Dermis microvascular lymphatic vessel endothelial cell (primary cell): ENCODE measurements at places on chromosomes 5 and 9.

DNA sequence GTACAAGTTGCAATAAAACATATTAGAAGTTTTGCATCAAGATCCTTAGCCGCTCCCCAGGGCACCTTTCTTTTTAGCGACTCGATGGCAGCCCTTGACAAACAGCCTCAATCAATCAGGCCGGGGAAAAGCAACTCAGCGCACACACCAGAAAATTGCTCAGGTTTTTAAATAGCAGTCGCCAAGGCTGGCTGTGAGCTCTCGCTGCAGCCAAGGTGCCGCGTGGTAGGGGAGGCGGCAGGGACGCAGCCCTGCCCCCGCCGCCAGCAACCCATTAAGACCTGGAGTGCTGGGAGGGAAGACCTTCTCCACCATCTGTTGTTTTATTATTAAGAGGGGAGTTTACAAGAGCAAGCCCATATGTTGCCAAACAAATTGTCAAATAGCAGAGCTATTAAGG, 22.6 kb downstream of the ASS1 start:
- no peak for DNase-seq

GRCh38 chr9:35778496-35778895, 12.9 kb upstream of the NPR2 start:
- no peak for DNase-seq

DNA sequence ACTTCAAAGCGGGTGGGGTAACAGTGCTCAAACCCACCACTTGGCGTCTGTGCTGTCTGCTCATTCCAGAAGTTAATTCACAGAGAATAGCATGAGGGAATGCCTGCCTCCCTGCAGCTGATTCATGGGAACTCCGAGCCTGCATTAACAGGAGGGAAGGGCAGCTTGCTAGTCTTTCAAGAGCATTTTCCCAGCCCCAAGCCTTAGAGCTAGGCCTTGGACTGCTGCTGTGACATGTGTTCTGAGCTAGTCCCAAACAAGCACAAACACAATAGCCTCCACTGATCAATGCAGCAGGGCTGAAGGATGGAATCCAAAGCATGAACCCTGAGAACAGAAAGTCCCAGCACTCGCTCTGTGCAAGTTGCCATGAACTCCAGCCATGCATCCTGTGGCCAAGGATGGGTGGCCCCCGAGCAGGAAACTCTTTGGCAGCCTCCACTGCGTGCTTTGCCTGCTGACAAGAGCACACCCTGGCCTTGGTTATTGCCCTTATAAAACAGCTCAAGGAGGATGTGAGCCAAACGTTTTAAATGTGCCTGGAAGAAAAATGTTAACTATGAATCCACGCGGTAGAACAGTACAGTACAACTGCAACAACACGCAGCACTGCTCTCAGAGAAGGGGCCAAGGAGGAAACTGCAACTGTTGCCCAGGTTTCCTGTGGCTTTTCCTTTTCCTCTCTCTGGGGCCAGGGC, 653.1 kb upstream of the KLF4 start:
- peak; percentile 84 for DNase-seq

- DNase-seq, result no peak
Observed at GRCh38 chr5:81694726-81695125, 56.2 kb downstream of the SSBP2 start.

DNA sequence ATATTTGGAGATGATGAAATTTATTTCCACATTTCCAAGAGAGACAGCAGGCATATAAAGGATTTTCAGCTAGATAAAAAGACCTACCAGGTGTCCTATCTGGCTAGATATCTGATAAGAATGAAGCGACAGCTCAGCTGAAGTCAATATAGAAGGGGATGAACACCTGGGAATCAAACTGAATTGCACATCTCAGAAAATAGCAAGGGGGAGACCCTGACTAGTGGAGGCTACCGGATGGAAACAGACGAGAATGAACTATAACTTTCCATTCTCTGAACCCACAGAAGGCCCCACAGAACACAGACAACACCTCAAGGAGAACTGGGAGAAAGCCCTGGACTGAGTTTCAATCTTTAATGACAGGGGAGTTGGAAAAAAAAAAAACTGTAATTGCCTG, 51.1 kb downstream of the CPLANE1 start:
- DNase-seq, result no peak

DNA sequence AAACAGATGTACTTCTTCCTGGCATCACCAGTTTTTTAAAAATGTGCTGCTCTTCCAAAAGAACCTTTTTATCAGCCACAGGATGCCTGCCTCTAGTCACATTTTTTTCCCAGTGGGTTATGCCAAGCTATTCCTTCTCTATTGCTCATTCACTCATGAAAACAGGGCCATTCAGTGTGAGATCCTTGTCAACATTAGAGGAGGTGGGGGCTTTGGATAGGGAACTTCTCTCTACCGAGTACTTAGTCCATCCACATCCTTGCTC, 3.1 kb downstream of the TMEM252 start:
- no peak for DNase-seq

GRCh38 chr9:18398038-18398437, 75.9 kb upstream of the ADAMTSL1 start:
- DNase-seq, result no peak

DNA sequence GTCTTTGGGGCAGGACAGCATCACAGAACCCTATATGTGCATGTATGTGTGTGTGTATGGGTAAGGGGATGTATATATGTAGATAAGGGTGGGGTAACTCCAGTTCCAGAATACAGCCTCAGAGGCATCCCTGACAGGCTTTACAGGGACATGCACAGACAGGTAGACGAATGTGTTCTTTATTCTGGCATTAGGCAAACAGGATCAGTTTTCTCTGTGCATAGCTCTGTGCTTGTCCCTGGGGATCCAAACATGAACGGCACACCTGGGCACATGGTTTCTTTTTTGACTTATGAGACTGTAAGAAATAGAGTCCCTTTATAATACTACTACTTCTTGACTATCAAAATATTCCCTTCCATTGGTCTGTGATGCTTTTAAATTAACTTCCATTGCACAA, 120.6 kb downstream of the TRIO start:
- no peak for DNase-seq

GRCh38 chr5:71816307-71816706, 97.2 kb downstream of the CARTPT start:
- no peak for DNase-seq

DNA sequence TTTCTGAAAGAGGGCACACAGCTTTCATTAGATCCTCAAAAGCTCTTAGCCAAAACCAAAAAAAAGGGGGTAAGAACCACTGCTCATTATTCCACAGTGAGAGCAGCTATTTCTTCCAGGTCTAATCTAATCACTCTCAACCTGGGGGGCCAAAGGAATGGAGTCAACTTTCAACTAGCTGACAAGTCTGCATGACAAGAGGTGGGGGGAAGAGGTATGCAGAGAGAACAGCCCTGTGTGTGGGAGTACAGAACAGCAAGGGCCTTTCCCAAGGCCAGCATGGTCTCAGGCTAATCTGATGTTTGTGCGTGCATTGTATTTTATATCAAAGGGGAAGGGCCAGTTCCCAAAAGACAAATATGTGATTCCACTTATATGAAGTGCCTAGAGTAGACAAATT, 36.9 kb upstream of the PIP5K1B start:
- DNase-seq, result no peak

DNA sequence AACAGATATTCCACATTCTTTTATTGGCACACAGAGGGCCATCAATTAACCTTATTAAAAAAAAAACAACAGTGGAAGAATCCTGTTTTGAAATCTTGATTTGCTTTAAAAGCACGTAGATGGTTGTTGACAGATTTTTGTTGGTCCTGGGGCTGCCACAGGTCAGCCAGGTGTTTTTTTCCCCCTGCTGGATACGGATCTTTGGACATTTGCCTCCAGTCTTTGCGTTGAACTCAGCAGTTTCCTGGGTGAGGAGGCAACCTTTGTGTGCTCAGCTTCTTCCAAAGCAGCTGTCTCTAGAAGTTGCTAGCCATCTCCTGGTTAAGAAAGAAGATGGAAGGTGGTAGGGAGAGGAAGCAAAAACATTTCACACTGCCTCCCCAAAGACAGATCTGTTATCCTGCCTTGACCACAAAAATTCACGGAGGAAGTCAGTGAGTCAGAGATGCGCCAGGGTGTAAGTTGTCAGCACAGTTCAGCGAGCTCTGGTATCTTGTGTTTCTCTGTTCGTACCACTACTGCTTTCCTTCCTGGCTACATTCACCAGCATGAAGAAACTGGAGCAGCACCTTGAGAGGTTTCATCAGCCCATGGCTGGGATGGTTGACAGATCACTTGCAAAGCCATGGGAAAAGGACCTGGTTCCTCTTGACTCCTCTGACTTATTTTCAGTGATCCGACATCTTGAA, 207.3 kb downstream of the ARHGAP26 start:
- DNase-seq, result no peak

- no peak for DNase-seq
Observed at GRCh38 chr5:168341178-168341577, 49.7 kb downstream of the WWC1 start.

- DNase-seq, result no peak
Observed at GRCh38 chr5:138051441-138052296, 18.8 kb upstream of the FAM13B start.

- no peak for DNase-seq
Observed at GRCh38 chr9:105967797-105968196, 273.5 kb downstream of the TMEM38B start.

DNA sequence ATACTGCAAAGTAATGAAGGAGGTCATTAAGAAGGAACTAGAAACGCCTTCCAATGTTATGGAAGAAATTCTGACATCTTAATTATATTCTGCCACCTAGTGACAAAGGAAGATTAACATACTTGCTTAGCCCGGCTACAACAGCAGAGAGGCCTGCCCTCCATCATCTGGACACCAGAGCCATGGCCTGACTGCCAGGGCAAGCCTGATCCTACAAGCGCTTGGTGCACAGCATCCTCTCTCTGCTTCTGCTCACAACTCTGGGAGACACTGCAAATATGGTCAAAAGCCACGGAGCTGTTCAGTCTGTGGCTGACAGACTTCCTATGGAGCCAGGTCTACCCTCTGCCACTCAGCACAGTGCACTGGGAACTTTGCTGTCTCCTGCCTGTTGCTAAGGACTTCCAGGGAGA, 87.3 kb upstream of the SLC44A1 start:
- DNase-seq, result peak; percentile 2

GRCh38 chr9:86064220-86064619, 35.1 kb downstream of the GOLM1 start:
- no peak for DNase-seq

DNA sequence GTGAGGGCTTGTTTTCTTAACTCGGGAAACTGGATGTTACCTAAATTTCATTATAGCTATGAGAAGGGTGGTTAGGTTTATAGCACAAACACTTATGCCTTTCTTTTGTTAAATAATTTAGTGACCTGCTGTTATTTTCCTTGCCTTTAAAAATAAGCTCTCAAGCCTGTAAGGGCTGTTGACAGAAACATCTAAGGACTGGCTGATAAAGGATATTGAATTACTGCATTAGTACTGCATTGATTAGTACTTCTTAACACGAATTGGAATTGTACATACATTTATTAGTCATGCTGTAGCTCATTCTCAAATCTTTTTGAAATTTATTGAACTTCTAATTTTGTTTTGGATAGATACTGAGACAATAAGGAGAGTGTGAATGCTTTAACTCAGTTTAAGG, 85.1 kb upstream of the DHFR start:
- DNase-seq, result no peak
